ENCODE measurements at places on chromosomes 5 and 9.

DNA sequence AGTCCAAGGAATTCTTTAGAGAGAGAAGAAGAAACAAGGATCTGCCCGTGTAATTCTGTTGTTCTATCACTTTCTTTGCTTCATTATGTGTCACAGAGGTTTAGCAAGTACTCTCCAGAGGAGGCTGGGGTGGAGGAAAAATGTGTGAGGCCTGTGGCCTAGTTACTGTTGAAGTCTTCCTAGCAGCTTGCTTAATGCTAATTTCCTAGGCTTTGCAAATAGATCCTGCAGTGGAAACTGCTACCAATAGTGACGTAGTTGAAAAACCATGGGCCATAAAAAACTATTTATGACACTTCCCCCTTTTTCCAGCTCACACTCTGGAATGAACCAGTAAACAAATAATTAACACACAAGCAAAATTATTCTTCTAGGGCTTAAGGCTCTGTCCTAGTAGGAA, 27.0 kb upstream of the C9orf72 start:
- peak; percentile 48 for DNase-seq

- no peak for DNase-seq
Measured at GRCh38 chr5:177973066-177973635, 22.9 kb downstream of the PROP1 start.

- no peak for DNase-seq
Measured at GRCh38 chr5:2000591-2000990, 117.9 kb upstream of the IRX4 start.

- no peak for DNase-seq
Measured at GRCh38 chr5:181233801-181234454, 9.8 kb downstream of the RACK1 start.

DNA sequence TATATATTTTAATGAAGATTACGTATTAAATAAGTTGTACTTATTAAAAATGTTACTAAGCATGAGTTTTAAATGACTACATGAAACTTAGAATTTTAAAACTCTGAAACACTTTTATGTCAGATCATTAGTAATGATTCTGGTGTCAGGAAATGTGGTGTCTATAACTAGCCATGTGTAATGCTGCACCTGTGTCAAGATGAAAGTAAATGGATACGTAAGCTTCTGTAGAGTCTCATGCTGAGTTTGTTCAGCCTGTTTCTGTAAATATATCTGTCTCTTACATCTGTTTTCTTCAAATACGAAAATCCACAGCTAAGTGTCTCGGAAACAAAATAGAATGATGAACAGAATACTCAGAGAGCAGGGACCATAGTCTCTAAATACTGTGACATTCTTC, 278.0 kb upstream of the SMC2 start:
- DNase-seq = no peak

DNA sequence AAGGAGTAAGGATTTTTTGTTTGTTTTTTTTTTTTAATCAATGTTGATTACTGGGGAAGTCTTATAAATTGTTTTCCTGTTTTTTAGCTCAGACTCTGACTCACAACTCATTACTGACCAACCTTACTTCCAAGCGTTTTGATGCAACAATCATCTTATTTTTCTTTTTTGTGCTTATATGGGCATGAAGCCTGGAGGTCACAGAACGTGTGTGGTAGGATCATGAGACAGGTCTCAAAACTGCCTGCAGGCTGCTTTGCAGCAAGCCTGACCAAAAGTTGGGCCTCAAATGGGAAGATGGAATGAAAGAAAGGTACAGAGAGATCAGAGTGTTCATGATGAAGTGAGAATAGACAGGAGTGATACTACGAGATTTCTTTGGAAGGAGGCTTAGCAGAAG, 38.5 kb downstream of the SNCAIP start:
- DNase-seq = no peak

GRCh38 chr9:33619666-33620404, 95.8 kb downstream of the ANKRD18B start:
- no peak for DNase-seq

DNA sequence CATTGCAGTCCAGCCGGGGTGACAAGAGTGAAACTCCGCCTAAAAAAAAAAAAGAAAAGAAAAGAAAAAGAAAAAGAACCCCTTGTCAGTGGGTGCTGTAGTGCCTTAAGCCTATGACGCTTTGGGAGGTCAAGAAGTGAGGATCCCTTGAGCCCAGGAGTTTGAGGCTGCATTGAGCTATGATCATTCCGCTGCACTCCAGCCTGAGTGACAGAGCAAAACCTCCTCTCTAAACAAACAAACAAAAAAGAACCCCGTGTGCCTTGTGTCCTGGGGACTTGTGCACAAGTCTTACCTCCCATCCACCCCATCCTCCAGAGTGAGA, 33.5 kb upstream of the STXBP1 start:
- no peak for DNase-seq

DNA sequence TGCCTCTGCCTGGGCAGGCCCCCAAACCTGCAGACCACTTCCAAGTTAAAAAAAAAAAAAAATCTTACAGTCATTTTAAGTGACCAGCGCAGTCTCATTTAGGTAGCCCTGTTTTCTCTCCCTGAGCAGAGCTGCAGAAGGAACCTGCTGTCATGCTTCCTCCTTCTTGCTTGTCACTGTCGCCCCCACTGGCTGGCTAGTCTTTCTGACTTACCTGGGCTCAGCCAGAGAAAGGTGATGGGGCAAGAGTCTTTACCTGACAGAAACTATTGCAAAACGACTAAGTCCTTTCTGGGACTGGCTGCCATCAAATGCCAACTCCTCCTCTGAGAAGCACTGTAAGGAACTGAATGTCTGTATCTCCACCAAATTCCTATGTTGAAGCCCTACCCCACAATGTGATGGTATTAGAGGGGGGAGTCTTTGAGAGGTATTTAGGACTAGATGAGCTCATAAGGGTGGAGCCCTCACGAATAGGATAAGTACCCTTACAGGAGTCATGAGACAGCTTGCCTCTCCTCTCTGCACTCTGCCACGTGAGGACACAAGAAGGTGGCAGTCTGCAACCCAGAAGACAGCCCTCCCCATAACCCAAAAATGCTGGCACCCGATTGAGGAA, 58.4 kb upstream of the SHC3 start:
- DNase-seq = no peak

DNA sequence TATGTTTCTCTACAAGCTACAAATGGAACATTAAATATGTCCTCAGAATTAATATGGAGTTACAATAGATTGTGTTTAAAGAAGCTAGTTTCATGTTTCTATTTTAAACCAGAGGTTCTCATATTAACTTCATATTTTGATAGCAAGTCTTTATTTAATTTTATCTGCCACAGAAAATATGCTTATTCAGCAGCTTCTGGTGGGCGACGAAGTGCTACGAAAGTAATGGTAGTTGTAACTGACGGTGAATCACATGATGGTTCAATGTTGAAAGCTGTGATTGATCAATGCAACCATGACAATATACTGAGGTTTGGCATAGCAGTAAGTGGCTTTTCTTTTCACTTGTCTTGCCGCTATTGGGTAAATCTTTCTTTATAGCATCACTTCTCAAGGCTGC, 54.2 kb downstream of the MOCS2 start:
- no peak for DNase-seq

- peak; percentile 13 for DNase-seq
Measured at GRCh38 chr9:36217256-36217968, 26.7 kb downstream of the CLTA start.

GRCh38 chr9:120915854-120916470, 10.6 kb downstream of the TRAF1 start:
- DNase-seq = no peak

DNA sequence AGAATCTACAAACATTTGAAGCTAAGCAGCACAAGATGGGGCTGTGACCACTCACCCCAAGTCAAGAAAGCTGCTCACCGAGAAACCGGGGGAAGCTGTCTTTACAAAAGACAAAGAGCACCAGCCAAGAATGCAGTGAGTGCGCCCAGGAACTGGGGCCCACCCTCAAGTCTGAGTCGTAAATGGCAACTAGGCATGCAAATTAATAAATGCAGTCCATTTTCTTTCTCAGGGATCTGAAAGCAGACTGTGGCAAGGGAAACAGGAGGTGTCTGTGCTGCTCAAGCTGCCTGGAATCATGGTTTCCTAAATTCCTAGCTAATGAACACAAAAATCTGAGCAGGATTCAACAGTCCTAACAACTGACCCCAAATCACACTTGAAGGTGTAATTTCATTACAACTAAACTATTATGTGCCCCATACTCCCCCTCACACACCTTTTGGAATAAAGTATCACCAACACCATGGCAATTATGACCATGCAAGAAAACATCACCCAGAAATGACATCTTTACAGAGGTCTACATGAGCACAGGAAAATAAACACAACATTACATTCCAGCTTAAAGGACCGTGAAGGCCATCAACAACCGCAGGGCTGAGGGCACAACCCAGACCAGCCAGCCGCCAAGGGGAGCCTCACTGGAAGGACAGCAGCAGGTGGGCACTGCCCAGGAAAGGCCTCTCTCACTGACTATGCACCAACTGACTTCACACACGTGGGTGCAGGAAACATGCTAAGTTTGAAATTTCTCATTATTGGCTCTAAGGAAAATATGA, 17.6 kb downstream of the NSUN2 start:
- no peak for DNase-seq

GRCh38 chr5:7018601-7019000, 305.4 kb downstream of the TENT4A start:
- DNase-seq = no peak

DNA sequence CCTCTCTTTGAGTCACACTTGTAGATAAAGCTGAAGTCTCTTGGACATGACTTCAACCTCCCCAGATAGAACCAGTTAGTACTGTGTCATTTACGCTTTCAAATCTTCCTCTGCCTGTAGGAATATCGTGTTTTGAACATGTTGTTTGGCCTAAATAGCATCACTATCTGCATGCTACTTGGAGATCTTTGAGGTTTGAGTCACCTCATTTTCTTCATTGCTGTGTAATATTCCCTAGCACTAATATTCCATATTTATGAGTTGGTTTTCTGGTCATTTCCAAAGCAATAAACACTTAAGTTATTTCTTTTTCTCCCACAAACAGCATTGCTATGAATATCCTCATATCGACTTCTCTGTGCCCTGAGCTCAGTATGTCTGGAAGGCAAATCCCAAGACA, 100.3 kb downstream of the ROR2 start:
- DNase-seq = no peak

DNA sequence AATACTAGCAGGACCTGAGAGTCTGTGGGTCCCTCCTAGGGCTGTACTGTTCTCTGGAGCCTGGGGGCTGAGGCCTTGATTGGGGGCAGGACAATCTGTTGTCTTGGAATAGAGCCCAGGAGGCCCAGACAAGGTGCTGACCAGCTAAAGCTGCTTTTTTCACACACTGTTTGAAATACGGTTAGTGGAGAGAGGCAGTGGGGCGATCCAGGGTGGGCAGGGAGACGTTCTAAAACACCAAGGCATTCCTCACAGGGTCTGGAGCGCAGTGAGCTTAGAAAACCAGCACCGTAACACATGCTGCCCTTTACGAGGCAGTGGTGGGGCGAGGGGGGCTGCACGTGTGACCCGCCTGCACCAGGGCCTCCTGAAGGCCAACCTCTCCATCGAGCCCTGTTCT, 55.1 kb downstream of the EHMT1 start:
- DNase-seq = no peak

DNA sequence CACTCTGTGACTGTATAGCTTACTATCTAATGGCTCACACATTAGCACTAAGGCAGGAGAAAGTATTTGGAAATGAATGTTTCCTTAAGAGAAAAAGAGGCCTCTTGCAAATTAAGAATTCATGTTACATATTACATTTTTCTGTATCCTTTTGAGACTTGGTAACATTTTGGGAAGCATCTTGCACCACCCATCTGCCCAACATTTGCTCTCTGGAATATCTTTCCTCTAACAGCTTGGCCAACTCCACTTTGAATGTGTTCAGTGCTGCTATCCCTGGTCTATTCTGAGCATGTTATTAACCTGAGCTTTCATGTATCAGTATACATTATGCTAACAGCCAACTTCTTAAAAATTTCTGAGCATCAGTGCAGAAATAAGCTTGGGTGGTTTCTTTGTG, 27.2 kb downstream of the MFAP3 start:
- no peak for DNase-seq

- no peak for DNase-seq
Measured at GRCh38 chr5:108858959-108859358, 111.3 kb downstream of the FER start.

- no peak for DNase-seq
Measured at GRCh38 chr5:40486437-40487275, 193.1 kb upstream of the PTGER4 start.
